ENCODE measurements at places on chromosomes 16 and 17.

GRCh38 chr17:42421507-42422338 lies 1.3 kb downstream of the CAVIN1 start:
- DNase-seq = peak; percentile 35

GRCh38 chr16:71367241-71367976 lies 8.9 kb downstream of the CALB2 start:
- DNase-seq = peak; percentile 74

DNA sequence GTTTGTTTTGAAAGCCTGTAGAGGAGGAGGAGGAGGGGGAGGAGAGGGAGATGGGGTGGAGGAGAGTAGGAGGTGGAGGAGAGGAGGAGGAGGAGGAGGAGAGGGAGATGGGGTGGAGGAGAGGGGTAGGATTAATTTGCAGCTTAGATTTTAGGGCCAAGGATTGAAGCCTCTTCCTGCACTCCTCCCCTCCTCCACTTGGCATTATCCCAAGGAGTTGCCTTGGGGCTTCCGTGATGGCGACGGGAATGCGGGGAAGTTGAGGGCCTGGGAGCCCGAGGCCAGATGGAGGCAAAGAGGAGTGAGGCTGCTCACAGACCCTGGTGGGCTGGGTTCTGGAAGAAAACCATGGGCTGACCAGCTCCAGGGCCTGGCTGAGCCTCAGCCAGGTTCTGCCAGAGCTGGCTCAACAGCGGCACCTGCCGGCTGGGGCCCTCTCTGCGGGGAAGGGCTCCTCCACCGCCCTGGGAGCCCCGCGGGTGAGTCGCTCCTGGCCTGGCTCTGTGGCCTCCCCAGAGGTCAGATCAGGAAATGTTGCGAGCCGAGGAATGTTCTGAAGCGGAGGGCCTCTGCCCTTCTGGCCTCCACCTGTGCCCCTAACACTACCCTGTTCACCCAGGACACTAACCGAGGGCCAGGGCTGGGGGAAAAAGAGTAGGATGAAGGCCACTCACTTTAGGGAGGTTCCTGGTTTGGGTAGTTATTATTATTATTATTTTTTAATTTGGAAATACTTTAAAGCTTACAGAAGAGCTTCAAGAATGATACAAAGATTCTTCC lies 23.9 kb upstream of the FMNL1 start:
- peak; percentile 88 for DNase-seq

DNA sequence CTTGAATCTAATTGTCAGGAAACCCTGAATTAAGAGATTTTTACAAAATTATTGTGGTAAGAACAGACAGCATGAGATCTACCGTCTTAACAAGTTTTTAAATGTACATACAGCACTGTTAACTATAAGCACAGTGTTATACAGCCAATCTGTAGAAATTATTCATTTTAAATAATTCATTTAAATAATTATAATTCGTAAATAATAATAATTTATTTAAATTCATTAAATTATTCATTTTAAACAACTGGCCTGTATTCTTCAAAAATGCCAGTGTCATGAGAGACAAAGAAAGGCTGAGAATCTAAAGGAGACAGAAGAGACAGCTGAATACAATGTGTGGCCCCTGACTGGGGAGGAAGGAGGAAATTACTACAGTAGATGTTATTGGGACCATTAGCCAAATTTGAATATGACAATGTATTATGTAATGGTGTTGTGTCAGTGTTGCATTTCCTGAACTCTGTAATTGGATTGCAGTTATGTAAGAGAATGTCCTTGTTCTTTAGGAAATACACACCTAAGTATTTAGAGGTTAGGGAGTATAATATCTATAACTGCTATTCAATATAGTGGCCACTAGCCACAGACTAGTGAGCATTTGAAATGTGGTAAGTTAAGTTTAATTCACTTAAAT lies 2.3 kb downstream of the RSAD1 start:
- DNase-seq = peak; percentile 51

- no peak for DNase-seq
Observed at GRCh38 chr17:58248955-58249269, 10.5 kb downstream of the LPO start.

DNA sequence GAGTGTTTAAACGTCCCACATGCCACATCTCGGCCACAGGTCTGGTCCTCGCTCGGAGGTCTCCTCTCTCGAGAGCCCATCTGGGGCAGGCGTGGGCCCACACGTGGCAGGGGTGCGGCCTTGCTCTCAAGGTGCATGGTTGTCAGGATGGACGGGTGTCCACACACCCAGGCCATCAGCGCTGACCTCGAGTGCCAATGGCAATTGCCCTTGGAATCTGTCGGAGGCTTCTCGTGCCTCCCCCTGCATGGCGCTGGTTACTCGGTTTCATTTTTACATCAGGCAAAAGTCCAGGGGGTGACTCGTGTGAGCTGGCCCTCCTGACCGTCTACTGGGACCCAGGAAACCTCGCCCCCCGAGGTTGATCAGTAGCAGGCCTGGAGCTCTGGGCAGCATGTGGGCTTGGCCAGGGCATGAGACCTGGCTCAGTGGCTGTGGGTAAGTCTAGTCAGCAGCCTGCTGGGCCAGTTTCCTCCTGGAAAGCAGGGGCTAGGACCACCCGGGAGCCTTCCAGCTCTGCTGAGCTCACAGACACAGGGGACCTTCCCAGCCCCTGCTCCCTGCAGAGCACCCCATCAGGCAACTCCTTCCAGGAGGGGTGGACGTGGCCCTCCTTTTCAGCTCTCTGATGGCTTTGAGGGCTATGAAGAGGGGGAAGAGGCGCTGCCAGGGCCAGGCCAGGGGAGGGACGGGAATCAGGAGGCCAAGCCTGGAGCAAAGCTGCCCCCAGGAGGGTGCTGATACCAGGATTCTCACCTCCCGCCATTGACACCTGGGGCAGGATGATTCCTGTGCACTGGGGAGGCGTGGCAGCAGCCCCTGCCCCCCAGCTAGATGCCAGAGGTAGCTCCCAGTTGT lies 3.7 kb upstream of the ZNF469 start:
- no peak for DNase-seq

DNA sequence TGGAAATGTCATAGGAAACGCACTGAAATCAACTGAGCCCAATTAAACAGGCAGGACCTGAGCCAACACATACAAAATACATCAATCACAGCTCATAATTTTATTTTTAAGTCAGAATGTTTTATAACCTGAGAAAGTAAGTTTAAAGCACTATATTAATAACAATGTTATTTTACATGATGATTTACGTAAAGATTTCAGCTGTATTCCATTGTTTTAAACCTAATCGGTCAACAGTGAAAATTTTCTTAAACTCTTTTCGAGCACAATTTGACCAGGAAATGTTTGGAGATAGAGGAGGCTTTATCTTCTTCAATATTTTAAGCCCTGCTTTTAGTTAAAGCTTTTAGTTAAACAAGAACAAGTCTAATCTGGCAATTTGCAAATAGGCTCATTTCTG lies 201.8 kb upstream of the TOX3 start:
- DNase-seq = no peak

DNA sequence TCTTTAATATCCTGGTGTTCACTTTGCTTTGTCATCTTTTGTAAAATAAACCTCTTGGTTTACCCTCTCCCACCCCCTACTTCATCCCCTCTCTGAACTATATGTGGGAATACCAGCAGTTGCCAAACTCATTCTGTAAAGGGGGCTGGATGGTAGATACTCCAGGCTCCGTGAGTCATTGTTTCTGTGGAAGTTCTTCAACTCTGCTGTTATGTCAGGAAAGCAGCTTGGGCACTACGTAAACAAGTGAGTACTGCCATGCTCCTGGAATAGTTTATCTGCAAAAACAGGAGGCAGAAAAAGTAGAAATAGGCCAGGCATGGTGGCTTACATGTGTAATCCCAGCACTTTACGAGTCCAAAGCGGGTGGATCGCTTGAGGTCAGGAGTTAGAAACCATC lies 17.6 kb downstream of the MVP start:
- DNase-seq = no peak

DNA sequence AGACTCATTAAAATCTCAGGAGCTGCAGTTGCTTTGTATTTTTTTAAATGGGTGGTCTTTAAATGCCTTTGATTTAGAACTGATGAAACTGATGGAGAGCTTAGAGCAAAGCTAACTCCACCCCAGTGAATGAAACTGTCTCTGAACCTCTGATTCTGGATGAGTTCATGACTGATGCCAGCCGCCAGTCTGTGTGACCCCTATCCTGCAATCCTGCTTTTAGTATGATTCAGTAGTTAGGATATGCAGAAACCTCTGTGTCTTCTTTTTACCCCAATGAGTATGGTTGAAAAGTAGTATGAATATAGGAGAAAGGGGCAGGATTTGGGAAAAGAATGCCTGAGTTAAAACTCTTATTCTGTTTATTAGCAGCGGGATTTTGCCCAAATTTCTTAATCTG lies 12.3 kb upstream of the SALL1 start:
- no peak for DNase-seq

GRCh38 chr17:8558144-8558543 lies 72.4 kb downstream of the MYH10 start:
- no peak for DNase-seq

- no peak for DNase-seq
Observed at GRCh38 chr17:72457712-72458111, 336.9 kb downstream of the SOX9 start.

GRCh38 chr16:15054357-15055140 lies 1.3 kb downstream of the NTAN1 start:
- no peak for DNase-seq

- no peak for DNase-seq
Observed at GRCh38 chr16:72036098-72036497, 18.2 kb upstream of the HP start.

GRCh38 chr16:88472637-88473205 lies 19.6 kb downstream of the ZFPM1 start:
- no peak for DNase-seq

DNA sequence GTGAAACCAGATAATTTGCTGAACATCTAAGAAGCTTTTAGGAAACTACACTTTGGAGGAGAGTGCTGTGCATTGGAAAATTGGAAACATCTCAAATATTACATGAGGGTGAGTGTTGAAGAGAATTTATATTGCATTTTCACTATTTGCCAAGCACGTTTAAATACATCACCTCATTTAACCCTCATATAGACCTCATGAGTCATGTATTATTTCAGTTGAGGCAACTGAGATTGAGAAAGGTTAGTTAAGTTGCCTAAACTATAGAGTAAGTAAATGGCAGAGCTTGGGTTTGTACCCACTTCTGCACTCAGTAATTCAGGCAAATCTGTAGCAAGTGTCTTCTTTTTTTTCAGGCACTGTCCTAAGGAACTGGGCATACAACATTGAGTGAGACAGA lies 3.7 kb upstream of the NLK start:
- no peak for DNase-seq

Measured in NB4 (cell line).